Hematopoietic multipotent progenitor cell treated with erythropoietin and hydrocortisone succinate and interleukin-3 and kit ligand, for 8 days (in vitro differentiated cells): ENCODE measurements at places on chromosomes 2 and 18.

DNA sequence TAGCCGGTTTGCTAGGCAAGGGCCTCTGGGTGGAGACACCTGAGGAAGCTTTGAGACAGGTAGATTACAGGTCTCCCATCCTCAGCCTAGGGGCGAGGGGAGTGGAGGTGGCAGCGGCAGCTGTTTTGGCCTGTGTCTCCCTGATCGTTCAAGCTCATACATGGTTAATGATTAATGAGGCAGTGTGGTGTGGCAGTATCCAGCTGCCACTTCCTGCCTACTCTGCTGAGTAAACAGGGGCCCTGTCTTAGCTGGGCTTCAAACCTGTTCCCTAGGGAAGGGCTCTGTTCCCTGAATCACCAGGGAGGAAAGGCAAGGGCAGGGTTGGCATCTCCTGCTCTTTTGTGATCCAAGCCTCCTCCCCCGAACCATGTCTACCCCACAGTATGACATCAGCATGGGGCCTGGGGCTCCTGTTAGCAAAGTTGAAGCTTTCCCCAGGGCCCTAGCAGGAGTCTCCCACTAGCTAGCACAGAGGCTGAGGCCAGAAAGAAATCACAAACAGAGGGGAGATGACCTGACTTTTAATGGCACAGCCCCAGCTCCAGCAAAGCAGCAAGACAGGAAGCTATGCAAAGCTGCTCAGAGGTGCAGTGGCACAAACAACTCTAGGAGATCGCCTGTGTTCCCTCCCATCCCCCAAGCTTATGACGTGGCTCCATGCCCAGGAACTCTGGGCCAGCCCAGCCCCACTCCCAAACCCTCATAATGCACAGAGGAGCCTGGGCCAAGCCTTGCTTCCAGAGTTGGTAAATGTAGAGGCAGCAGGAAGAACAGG, 3.7 kb upstream of the TUBA4B start:
- DNase-seq, result peak; percentile 76

GRCh38 chr18:63237881-63238692, 81.5 kb downstream of the BCL2 start:
- DNase-seq, result no peak

GRCh38 chr2:96763511-96764252, 3.0 kb downstream of the CNNM4 start:
- no peak for DNase-seq

DNA sequence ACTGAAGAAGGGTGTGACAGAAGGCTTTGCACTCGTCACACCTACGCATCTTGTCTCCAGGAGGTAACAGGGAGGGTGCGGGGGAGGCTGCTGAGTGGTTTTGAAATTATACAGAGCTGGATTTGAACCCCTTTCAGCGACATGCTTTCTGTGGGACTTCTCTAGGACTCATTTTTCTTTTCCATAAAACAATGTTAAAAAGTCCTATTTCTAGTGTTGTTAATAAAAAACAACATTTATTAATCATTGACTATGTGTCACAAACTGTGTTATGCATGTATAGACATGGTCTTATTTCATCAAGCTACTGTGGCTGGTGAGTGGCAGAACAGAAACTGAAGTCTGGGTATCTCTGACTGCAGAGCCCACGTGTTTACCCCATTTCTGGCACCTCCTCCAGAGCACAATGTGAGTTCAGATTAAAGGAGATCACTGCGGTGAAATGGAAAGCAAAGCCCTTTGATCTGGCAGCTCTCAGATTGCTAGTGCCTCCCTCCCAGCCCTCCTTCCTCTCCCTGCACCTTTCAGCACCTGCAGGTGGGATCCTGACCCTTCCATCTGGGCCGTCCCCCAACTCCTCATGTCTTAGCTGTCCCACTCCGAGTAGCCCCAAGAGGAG, 315.5 kb upstream of the MYT1L start:
- no peak for DNase-seq
